ENCODE measurements at places on chromosomes 5 and 9.

GRCh38 chr9:69812068-69813000 is 8.3 kb upstream of the CFAP95 start:
- no peak for DNase-seq

DNA sequence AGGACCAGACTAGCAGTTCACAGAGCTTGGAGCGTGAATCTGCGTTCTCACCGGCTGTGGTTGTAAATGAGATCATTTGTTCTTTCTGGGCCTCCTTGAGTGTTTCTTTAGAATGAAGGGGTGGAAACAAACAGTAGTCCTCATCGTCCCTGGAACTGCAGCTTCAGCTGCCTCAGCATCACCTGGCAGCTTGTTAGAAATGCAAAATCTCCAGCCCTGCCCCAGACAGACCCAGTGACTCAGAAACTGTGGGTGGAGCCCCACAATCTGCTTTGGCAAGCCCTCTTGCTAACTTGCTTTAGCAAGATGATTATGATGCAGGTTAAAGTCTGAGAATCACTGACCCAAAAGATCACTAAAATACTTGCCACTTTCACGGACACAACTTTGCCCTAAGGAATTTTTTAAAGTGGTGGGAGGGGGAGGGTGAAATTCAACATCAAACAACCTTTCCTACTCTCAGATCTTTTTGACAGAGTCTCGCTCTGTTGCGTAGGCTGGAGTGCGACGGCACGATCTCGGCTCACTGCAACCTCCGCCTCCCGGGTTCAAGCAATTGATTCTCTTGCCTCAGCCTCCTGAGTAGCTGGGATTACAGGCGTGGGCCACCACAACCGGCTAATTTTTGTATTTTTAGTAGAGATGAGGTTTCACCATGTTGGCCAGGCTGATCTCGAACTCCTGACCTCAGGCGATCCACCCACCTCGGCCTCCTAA is 86.0 kb downstream of the BRINP1 start:
- DNase-seq = peak; percentile 70

DNA sequence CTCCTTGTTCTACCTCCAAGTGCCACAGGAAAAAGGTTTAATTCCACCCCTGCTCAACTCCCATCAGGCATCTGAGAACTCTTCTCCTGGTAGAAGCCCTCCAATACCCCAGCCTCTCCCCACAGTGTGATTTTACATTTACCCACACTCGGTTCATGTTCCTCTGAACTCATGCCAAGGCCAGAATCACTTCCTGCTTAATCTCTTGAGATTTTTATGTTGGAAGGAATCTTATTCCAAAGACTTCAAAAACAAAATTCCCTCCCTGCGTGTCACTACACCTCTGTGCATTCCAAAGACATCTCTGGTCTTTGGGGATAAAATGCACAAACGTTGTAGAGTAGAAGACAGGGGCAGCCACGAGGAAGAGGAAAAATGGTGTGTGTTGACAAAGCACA is 186.8 kb downstream of the ACTL7B start:
- no peak for DNase-seq

GRCh38 chr5:36407396-36407795 is 105.7 kb upstream of the RANBP3L start:
- DNase-seq = no peak

DNA sequence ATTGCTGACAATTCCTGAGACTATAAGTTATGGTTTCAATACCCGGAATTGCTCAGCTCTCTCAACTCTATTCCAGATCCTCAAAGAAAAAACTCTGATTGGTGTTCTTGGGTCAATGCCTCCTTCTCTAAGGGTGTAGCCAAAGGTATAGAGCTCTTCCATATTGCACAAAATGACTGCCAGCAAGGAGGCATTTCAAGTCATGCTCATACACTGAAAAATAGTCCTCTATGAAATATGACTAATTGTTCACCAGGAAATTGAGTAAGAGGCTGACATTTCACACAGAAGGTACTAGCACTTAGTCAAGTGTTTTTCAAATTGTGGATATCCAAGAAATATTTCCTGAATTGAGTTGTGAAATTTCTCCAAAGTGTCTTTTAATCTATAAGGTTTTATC is 111.1 kb upstream of the KLF9 start:
- no peak for DNase-seq

DNA sequence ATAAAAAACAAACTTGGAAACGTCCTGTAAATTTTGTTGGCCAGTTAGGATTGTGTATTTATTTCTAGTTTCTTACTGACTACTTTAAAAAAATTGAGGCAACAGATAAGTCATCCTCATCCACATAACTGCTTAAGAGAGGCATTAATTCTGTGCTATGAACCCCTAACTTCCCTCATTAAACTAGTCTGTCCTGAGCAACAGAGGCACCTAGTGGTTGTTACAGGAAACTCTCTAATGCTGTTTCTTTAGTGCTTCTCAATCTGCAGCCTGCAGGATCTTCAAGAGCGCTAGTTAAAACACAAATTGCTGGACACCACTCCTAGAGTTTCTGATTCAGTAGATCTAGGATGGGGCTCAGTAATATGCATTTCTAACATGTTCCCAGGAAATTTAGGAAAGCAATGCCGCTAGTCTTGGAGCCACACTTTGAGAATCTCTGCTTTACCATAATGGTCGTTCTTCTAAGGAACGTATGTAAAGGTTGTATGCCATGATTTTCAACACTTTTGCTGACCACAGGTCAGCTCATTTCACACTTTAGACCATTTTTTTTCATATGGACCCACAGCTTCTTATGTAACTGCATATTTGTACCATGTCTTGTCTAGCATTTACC is 410.1 kb upstream of the SMARCA2 start:
- peak; percentile 39 for DNase-seq

DNA sequence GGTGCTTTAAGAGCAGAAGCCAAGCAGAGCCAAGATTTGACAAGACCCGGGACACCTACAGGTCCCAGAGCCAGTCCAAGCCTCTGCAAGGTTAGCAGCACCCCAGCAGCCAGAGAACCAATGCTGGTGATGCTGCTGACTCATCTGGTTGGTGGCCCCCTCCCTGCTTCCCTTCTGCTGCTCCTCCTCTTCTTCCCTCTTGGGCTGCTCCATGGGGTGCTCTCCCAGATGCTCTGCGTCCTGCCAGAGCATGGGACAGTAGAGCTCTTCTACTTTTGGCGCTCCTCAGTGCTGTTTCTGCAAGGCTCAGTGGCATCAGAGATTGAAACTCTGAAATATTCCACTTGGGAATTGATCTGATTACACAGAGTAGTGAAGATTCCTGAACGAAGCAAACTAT is 76.1 kb upstream of the SAP30L start:
- DNase-seq = no peak

GRCh38 chr9:124427281-124427680 is 12.0 kb upstream of the PSMB7 start:
- DNase-seq = no peak

- DNase-seq = peak; percentile 72
These were observed 731 bp downstream of the PRR16 start for GRCh38 chr5:120464627-120465435.

DNA sequence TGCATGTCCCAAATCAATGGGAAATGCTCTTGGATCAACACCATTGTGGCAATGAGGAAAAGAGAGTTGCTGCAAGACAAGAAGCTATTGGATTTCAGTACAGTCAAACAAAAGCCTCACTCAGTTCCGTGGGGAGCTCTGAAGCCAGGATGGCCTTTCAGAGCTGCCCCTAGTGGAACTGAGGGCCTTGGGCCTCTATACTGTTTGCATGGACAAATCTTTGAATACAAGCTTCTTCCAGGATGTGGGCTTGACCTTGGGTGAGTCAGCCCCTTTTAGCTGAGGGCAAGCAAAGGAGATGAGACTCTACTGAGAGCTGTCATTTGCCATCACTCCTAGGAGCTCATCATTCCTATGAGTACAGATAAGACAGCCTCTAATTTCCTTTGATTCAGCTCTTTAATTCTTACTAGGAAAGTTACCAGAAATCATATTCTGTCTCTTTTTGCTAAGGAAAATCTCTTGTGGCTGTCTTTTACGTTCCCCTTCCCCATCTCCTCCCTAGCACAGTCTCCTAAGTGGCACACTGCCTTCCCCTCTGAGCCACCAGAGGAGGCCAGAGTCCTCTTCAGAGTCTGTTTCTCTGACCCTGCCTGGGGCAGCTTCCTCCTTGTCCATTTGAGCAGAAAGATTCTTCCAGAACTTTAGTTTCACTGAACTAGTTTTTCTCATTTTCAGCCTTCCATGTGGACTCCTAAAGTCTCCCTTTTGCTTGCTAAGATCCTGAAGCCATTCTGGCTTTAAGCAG is 168.8 kb upstream of the POC5 start:
- DNase-seq = peak; percentile 3

Data from umbilical cord (tissue), 2 donors.